ENCODE measurements at places on chromosomes 3 and 15.

GRCh38 chr3:22098021-22098420 is 347.0 kb upstream of the ZNF385D start:
- DNase-seq = no peak

- no peak for DNase-seq
Observed at GRCh38 chr15:37291920-37292319, 191.6 kb upstream of the MEIS2 start.

GRCh38 chr15:51558411-51558810 is 64.2 kb downstream of the DMXL2 start:
- DNase-seq = no peak

DNA sequence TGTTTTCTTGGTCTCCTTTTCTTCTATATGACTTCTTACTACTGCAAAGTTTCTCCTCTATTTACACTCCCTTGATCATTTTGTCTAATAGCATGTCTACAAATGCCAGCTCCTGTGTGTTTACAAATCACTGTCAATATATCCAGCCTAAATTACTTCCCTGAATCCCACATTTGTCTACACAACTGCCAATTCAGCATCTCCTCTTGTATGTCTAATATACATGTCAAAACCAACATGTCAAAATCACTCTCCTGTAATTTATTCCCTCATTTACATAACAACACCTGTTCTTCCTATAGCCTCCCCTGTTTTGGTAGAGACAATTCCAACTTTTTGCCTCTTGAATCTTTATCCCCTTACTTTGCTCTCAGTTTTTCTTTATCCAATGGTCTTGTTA is 359.3 kb downstream of the PLOD2 start:
- DNase-seq = no peak

GRCh38 chr3:111603679-111604078 is 8.5 kb upstream of the ZBED2 start:
- no peak for DNase-seq

GRCh38 chr3:11413071-11413470 is 140.9 kb downstream of the ATG7 start:
- no peak for DNase-seq

DNA sequence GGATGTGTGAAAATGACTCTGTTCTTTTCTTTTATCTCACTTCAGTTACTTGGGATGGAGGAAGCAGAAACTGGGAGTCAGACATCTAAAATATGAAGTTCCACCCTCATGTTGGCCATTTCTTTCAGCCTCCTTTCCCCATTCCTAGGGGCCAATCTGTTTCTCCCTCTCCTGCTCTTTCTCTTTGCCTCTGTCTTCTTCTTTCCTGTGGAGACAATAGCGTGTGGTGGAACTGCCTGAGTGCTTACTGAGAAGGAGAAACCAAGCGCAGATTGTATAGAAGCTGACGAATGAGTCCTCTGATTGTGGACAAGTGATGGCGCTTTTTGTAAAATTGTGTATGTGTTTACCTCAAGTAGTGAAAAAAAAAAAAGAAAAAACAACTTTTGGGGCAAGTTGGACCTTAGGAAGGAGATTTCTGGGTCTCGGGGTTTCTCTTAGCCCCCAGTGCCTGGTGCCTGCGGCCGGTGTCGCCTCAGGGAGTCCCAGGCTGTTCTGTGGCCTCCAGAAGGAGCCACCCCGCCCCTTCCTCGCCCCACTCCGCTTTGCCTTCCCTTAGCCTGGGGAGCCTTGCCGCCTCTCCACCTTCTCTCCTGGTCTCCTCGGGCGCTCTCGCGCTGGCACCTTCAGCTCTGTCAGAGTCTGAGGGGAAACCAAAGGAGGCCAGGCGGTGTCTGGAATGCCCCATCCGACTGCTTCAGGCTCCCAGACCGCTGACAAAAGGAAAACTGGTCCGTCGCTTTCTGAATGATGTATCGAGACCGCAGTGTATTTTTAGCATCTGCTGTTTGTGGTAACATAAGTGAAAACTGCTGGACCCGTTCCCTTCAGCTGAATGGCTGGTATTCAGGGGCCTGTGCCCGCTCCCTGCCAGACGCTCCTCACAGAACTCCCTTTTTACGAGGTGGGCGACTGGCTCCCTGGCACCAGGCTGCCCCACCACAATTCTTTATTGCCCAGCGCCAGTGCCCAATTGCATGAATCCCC is 30.1 kb downstream of the SCG5 start:
- DNase-seq = no peak

GRCh38 chr15:74109713-74110112 is 20.7 kb upstream of the ISLR2 start:
- no peak for DNase-seq

DNA sequence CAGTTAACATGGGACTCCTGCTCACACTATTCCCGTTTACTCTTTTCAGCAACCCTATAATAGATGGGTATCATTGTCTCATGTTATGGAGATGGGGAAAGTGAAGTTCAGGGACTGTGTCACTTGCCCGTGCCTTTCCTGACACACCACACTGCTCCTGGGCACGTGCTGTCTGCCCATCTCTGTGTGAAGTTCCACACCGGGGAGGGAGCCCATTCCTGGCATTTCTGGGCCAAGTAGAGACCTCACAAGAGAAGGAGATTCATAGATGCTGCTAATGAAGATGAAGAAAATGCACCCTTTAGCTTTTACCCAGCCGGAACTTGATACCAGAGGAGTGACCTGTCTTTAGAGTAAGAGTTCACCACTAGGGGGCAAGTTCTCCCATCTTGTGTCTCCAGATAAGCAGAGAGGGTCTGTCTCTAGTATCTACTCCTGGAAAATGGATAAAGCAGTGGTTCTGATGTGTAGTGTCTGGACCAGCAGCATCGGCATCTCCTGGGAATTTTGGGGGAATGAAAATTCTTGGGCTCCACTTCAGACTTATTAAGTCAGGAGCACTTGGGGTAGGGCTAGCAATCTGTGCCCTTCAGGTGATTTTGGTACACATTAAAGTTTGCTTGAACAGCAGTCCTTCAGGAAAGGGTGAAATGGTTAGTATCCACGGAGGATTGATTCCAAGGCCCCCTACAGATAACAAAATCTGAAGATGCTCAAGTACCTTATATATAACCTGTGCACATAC is 2.0 kb upstream of the TOPBP1 start:
- DNase-seq = peak; percentile 26

- DNase-seq = no peak
Observed at GRCh38 chr15:43103907-43104306, 1.9 kb downstream of the UBR1 start.

DNA sequence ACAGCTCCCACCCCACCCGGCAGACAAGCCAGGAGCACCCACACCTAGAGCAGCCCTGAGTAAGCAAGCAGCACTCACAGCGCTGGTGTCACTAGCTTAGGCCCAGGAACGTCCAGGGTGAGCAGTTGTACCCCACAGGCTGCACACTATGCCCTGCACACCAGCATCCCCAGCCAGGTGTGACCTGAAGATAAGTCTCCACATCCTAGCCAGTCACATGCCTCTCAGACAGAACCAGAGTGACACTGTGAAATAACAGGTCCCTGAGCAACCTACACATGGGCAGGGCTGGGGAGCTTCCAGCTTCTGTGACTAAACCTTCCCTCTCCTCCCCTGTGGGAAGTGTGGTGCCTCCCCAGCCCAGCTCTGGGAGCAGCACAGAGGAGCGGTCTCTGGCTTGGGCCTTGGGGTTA is 253.6 kb downstream of the UACA start:
- no peak for DNase-seq

- DNase-seq = no peak
Observed at GRCh38 chr15:63372753-63373152, 8.9 kb downstream of the CA12 start.

GRCh38 chr15:70857562-70858285 is 3.8 kb upstream of the LARP6 start:
- DNase-seq = no peak

GRCh38 chr15:73624530-73624929 is 8.7 kb downstream of the NPTN start:
- DNase-seq = no peak

- no peak for DNase-seq
Observed at GRCh38 chr15:92864127-92864814, 35.9 kb upstream of the CHD2 start.

GRCh38 chr15:93459396-93459795 is 370.4 kb upstream of the RGMA start:
- no peak for DNase-seq

GRCh38 chr3:18964640-18965039 is 183.7 kb upstream of the KCNH8 start:
- DNase-seq = no peak

DNA sequence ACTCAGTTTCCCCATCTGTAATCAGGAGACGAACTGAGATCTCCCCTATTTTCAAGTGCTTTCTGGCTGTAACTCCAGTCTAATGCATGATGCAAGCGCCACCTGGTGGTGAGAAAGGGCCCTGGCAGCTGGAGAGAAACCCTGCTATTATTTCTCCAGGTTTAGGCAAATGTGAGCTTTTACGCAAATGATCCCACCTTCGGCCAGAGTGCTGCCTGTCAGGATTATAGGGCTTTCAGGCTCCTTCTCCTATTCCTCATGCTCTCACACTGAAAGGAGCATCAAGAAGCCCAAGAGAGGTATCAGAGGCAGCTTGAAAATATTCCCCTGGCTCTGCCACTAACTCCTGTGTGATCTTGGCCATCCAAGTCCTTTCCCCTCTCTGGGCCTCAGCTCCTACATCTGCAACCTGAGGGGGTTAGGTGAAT is 93.9 kb upstream of the RASGRF1 start:
- peak; percentile 59 for DNase-seq

DNA sequence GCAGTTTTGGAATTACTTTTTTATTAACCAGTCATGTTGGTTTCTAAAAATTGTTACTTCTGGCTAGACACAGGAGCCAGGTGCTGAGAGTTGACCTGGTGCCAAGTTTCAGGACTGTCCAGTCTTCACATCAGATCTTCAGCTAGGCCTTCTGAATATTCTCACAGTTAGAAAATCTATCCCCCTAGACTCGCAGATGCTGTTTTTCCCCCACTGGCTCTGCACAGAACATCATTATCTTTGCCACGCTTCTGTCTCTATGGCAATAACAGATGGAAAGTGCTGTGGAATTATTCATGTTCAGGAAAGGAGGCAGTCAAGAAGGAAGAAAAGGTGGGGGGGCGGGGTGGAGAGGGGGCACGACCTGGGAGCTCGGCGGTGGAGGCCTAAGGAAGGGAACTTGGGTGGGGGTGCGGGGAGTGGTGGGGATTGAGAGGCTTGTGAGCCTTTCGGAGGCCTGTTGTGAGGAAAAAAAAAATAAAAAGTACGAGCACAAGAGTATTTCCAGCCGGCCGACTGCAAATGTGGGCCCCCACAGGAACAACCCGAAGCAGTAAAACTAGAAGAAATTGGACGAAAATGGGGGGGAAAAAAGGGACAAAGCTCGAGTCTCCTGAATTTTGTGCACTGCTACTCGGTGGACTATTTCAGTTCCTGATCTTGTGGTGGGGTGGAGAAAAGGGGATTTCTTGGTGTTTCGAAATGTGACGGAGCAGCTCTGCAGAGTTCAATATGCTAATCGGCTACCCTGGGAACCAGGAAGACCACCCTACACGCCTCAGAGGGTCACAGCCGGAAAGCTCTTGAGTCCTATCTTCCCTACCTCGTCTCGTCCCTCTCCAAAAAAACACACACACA is 1.5 kb upstream of the SKIL start:
- peak; percentile 8 for DNase-seq

GRCh38 chr3:132253262-132253878 is 63.8 kb upstream of the ACP3 start:
- no peak for DNase-seq

- no peak for DNase-seq
Observed at GRCh38 chr15:94272251-94272898, 41.0 kb downstream of the MCTP2 start.

DNA sequence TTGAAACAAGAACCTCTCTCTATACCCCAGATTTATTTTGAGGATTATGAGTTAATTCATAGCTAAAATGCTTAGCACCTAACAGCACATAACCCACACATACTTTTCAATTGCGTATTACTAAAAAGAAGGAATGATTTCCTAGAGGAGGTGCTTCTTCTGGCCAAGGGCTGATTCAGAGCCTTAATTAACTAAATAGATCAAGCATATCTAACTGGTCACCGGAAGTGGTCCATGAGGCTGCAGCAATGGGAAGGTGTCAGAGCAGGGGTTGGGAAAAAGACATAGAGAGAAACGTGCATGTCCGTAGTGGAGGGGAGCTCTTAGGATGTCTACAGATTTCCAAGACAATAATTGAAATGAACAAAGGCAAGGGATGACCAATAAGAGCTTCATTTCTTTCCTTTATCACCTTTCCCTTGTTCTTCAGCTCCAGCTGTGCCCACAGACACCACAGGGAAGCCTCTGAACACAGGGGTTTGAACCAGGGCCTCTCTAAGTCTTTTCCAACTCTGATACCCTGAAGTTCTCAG is 467 bp downstream of the HGD start:
- DNase-seq = no peak

- DNase-seq = no peak
Observed at GRCh38 chr3:126577261-126577660, 18.5 kb upstream of the C3orf22 start.

DNA sequence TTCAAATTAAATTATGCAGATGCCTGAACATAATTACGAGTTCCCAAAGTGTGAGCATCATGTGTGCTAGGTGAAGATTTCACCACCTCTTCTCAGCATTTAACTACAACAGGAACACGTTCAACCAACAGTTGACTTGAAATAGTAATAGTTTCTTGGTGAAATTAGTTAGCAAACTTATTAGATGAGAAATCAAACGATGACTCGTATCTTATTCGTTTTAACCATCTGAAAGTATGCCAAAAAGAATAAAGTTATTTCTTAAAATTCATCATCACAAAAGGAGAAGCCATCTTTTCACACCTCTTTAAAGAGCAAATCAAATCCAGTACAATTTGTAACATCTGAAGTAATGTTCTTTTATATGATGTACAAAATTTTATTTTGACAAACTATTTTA is 2.3 kb downstream of the BNC1 start:
- DNase-seq = no peak

DNA sequence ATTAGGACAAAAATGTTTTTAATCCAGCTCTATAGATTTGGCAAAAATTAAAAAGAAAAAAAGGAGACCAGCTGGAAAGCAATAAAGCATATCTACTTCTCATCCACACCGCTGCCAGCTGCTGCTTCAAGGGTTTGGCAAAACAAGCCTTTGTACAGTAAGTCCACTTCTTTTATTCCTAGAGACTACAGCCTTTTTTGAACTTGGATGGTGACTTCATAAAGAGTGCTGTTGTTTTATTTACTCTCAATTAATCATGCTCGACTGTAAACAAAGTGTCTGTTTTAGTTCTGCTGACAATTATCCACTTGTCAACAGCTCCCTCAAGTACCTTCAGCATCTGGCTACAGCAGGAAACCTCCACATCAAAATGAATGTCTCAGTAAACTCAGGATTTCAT is 12.3 kb upstream of the FOXB1 start:
- no peak for DNase-seq

DNA sequence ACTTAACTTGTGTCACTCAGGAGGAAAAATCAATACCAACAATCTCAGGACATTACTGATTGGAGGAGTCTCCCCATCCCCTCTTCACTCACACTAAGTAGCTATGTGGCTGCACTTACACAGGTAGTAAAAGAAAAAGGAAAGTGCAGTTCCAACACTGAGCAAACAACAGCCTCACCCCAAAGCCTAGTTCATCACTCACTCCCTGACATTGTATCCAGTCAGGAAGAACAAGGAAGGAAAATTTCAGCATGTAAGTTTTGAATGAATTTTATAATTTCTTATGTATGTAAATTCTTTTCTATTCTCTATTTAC is 273.4 kb downstream of the IGSF11 start:
- no peak for DNase-seq

- DNase-seq = no peak
Observed at GRCh38 chr3:119894195-119894594, 112.3 kb downstream of the NR1I2 start.

Measured in activated CD4-positive, alpha-beta T cell treated with anti-CD3 and anti-CD28 coated beads for 4 hours (primary cell).